ENCODE measurements at places on chromosomes 13 and 19.

- DNase-seq, result no peak
These were observed 24.6 kb downstream of the POP4 start for GRCh38 chr19:29630655-29631054.

DNA sequence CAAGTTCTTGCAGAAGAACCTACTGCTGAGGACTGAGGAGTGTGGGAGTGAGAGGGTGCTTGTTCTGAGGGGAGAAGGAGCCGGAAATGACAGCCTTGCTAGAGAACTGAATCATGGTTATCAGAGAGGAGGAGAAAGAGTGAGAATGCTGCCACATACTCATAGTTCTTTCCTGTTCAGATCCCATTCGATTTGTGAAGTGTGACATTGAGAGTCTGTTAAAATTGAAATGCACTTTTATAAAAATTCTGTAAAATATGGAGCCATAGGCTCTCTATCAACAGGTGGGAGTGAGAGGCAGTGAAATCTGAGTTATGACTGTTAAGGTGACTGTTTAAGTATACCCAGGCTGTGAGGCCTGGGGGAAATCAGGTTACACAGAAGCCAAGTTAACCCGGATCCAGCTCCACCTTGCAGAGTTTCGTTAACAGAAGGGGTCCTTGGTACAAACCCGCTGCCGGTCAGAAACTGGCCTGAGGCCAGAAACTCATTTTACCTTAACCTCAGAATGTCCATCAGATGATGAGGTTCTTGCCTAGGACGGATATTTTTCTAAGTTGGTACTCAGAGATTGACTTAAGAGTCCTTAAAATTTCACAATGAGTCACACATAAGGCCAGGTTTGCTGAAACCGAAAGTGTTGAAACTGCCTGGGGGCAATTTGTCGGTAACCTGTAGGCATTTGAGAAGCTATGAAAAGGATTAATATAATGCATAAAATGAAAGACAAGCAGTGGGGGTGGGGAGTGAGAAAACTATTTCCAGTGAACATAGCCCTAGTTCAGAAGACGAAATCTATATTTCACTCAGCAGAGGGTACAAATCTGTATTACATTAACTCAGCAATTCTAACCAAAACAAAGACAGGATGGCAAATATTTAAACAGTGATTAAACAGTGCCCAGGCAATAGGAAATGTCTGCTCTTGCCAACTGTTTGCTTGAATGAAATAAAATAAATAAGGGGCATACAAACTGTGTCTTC lies 350.5 kb downstream of the KCNRG start:
- DNase-seq, result peak; percentile 63

GRCh38 chr19:50669302-50670101 lies 20.3 kb downstream of the C19orf81 start:
- peak; percentile 16 for DNase-seq

- DNase-seq, result peak; percentile 62
These were observed 202.2 kb upstream of the STARD13 start for GRCh38 chr13:33487575-33488243.

GRCh38 chr19:4539169-4539692 lies 605 bp downstream of the LRG1 start:
- no peak for DNase-seq

DNA sequence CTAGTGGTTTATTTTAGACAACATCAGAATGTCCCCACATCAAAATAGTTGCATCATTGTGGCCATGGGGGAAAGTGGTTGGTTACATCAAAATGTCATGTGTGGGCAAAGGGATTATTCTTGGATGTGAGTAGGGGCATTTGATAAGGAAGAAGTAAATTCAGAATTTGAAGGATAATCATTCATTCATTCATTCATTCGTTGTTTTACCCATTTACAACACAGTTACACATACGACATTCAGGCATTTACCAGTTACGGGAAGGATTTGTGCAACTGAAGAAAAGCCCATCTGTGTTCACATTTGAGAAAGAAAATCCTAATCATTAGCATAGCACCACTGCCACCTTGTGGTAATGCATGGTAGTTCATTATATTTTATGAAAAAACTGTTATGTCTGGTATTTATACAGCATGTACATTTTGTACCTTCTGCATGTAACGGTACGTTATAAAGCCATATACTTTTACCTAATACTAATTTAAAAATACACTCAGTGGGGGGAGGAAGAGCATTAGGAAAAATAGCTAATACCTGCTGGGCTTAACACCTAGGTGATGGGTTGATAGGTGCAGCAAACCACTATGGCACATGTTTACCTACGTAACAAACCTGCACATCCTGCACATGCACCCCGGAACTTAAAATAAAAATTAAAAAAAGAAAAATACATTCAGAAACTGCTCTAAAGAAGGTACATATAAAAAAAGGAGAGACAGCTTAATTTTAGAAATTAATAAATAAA lies 62.1 kb downstream of the DGKH start:
- peak; percentile 87 for DNase-seq

DNA sequence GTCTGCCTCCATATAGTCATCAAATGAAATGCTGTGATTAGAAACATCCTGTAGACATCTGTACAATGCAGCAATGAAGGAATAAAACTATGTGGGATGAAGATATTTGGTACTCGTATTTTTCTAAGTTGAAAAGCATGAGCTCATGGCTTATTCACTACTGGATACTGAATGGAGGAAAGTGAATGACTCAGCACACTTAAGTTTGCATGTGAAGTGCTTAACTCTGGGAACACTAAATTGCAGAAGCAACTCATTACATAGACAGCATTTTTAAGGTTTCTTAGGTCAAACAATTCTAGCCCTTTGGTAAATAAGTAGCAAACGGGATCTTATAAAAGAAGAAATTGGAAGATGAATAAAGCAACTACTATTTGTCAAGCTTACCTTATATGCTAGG lies 429.0 kb upstream of the MIR17HG start:
- DNase-seq, result peak; percentile 74

GRCh38 chr13:24450530-24450929 lies 62.0 kb downstream of the PARP4 start:
- DNase-seq, result no peak

- peak; percentile 95 for DNase-seq
These were observed 4.0 kb upstream of the NKPD1 start for GRCh38 chr19:45164577-45165335.

- DNase-seq, result no peak
These were observed 1.7 kb downstream of the TPRX2 start for GRCh38 chr19:47860602-47861297.

- no peak for DNase-seq
These were observed 82.2 kb downstream of the EDNRB start for GRCh38 chr13:77836423-77836822.

Measured in amniotic epithelial cell (primary cell).